ENCODE measurements at places on chromosomes 3 and 15.

- no peak for DNase-seq
Measured at GRCh38 chr3:149386299-149386606, 8.8 kb upstream of the TM4SF1 start.

GRCh38 chr15:58260205-58260724, 122.1 kb downstream of the AQP9 start:
- no peak for DNase-seq

DNA sequence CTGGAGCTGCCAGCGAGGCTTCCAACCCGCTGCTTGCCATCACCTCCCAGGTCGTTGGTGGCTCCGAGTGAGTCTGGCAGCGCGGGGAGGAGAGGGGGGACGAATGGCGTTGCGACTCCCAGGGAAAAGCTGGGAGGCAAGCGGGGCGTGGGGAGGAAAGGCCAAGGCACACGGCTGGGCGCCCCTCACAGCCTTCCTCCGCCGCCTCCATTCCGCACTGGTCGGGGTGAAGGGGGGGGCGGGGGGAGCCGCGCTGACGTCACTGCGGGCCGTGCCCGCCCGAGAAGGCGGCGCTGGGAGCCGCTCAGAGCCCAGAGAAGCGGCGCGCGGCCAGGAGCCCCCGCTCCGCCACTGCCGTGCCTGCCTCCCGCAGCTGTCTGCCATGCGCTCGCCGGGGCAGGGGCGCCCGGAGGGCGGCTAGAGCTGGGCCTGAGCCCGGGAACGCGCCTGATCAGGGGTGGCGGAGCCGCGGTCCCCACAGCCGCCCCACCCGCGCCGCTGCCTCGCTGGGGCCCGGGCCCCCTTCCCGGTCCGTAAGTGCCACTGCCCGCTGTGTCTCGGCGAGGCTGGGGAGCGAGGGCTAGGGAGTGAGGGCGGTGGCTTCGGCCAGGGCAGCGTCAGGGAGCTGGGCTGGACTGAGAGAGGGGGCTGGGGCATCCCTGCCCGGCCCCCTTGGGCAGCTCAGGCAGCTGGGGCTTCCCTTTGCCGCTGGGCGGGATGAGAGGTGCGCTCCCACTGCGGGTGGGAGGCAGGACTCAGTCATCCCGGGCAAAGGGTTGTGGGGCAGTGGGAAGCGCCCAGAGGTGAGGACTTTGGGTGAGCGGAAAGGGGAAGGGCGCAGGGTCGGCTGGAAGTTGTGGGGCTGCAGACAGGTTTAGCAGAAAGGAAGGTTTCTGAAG, 27.8 kb upstream of the POLG start:
- no peak for DNase-seq

DNA sequence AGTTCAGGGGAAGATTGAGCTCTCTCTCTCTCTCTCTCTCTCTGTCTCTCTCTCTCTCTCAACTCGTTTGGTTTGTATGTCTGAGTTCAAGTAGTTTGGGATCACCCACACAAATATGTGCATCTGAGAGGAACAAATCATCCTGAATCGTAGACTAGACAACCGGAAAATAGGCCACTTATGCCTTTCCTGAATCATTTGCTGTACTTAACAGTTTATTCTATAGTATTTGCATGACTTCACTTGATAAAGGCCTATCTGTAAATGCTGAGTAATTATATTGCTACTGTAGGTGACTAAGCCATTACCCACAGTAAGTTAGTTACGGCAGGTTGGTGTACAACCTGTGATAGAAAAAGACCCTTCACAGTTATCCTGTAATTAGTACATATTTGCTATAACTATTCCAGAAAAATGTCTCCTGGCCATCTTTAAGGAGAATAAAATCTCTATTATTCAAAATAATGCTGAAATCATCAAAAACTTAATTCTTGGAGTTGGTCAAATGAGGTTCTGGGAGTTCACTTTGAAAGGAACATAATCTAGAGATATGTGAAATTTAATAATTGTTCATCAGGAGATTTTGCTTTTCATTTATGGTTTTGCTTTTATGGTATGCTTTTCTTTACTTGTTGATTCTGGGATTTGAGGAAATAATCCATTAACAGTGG, 31.1 kb downstream of the OXSM start:
- no peak for DNase-seq

DNA sequence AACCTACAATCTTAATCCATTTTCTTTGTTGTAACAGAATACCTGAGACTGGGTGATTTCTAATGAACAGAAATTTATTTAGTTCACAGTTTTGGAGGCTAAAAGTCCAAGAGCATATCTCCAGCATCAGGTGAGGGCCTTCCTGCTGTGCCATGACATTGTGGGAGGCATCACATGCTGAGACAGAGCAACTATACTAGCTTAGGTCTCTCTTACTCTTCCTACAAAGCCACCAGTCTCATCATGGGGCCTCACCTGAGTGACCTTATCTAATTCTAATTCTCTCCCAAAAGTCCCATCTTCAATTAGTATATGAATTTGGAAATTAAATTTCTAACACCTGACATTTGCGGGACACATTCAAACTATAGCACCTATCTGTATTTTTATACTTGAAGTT, 247.1 kb upstream of the MRPL3 start:
- no peak for DNase-seq

DNA sequence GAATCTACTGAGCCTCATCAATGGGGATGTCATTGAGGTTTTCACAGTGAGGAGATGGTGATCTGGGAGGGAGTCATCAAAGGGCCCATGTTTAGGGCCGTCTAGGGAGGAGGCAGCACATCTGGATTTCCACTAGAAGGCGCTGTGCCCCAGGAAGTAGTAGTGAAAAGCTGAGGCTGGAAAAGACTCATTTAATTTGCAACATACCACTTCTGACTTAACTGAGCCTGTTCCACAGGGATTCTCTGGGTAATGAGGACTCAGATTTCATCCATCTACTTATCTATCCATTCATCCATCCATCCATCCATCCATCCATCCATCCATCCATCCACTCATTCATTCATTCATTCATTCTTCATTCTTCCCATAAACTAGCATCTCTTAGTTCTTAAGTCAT, 17.4 kb upstream of the SHF start:
- peak; percentile 74 for DNase-seq

- no peak for DNase-seq
Measured at GRCh38 chr3:73449774-73450173, 175.0 kb downstream of the PDZRN3 start.

- DNase-seq: no peak
Measured at GRCh38 chr15:40846841-40847222, 3.0 kb downstream of the SPINT1 start.

DNA sequence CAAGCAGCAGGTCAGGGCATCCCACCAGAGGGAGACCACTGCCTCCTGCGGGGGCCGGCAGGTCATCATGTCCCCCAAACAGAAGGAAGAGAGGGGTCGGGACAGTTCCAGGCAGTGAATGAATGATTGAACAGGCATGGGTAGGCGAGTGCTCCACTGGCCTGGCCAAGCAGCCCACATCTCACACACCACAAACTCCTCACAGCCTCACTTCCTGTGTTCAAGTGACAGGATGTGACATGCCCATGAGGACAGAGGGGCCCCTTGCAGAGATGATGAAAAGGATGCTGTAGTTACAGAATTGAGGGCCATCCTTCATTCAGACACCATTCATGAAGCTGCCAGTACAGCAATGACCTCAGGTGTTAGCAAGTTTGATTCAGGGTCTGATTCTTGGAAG, 3.7 kb downstream of the IQSEC1 start:
- peak; percentile 77 for DNase-seq

GRCh38 chr3:172247525-172248274, 200.6 kb downstream of the GHSR start:
- DNase-seq: no peak

DNA sequence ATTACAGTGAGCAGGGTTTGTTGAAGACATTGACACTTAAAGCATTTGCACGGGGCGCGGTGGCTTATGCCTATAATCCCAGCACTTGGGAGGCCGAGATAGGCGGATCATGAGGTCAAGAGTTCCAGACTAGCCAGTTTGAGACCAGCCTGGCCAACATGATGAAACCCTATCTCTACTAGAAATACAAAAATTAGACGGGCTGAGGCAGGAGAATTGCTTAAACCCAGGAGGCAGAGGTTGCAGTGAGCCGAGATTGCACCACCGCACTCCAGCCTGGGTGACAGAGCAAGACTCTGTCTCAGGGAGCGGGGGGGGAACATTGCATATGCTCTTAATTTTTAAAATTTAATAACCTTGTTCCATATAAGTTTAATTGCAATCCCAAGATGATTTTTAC, 11.9 kb downstream of the STT3B start:
- no peak for DNase-seq

- DNase-seq: no peak
Measured at GRCh38 chr15:101448336-101448735, 41.2 kb downstream of the PCSK6 start.

GRCh38 chr15:60057554-60057953, 53.4 kb downstream of the FOXB1 start:
- no peak for DNase-seq

- peak; percentile 21 for DNase-seq
Measured at GRCh38 chr15:80615783-80616391, 79.2 kb upstream of the ABHD17C start.

DNA sequence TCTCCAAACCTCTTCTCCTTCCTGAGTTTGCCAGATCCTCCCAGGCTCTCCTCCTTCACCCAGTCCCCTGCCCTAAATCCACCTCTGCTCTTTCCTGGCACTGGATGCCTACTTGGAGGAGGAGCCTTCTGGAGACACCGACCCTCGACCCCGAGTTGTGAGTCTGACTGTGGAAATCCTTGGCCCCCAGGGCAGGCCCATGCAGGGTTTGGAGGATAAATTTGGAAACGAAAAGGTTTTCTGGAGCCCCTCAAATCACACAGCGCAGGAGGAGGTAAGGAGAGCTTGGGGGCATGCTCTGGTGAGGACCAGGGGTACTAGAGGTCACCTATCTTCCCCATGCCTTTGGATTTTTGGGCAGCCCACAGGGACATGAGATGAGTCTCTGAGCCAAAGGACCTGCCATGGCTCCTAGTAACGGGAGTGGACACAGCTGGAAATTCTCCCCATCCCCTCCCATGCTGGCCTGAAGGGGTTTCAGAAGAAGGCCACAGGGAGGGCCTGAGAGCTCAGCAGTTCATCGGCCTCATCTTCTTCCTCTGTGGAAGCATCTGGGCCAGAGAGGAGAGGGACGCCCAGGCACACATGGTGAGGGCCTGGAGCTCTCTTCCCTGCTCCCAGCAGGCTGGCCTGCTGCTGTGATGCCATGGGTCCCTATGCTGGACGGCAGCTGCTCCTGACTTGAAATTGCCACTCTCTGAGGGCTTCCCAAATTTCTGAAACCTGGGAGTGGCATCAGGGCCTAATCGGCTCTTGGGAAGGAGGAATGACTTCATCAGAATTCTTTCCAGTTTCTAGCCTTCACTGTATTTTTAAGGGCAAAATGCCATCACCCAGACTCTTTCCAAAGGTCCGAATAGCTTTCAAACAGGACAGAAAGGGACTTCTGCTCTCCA, 68.6 kb upstream of the ITGA11 start:
- no peak for DNase-seq

GRCh38 chr3:73597476-73597875, 27.3 kb downstream of the PDZRN3 start:
- no peak for DNase-seq

DNA sequence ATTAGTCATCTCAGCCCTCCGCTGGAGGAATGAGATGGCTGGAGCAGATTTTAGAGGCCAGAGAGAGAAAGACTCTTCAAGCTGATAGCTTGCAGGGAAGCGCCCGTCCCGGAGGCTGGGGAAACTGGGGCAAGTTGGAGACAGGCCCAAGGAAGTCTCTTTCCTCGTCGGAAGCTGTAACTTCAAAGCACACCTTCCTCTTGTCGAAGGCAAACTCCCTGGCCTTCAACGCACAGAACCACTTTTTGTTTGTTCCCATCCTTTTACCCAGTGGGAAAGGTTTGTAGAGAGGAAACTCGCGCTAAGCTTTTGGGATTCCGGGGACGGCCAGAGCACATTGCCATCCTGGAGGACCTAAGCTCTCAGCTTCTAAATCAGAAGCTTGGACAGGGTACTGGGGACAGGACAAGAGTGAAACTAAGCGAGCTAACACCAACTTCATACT, 900 bp upstream of the EOMES start:
- DNase-seq: no peak

DNA sequence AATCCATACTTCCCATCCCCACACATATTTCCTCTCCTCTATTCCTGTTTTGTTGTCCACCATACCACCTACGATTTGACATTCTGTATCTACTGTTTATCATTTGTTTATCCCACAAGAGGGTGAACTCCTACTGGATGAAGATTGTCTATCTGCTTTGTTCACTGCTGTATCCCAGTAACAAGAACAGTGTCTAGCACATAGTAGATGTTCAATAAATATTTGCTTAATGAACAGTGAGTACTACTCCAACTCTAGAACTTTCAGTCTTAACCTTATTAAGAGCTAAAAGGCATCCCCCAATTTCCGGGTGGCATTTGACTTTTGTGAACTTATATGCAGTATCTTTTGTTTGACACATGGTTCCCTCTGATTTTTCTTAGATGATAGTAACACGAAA, 1.3 kb downstream of the PYGO1 start:
- DNase-seq: no peak

- no peak for DNase-seq
Measured at GRCh38 chr15:101162701-101163483, 89.0 kb downstream of the CHSY1 start.

DNA sequence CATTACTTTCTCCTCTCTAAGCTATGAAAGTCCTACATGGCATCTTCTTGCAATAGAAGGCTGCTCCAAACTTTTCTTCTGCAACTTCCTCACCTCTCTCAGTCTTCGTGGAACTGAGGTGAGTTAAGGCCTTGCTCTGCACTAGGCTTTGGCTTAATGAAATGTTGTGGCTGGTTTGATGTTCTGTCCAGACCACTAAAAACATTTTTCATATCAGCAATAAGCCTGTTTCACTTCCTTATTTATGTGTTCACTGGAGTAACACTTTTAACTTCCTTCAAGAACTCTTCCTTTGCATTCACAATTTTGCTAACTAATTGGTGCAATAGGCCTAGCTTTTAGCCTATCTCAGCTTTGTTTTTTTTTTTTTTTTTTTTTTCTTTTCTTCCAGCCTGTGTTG, 335.3 kb upstream of the NECTIN3 start:
- DNase-seq: no peak

DNA sequence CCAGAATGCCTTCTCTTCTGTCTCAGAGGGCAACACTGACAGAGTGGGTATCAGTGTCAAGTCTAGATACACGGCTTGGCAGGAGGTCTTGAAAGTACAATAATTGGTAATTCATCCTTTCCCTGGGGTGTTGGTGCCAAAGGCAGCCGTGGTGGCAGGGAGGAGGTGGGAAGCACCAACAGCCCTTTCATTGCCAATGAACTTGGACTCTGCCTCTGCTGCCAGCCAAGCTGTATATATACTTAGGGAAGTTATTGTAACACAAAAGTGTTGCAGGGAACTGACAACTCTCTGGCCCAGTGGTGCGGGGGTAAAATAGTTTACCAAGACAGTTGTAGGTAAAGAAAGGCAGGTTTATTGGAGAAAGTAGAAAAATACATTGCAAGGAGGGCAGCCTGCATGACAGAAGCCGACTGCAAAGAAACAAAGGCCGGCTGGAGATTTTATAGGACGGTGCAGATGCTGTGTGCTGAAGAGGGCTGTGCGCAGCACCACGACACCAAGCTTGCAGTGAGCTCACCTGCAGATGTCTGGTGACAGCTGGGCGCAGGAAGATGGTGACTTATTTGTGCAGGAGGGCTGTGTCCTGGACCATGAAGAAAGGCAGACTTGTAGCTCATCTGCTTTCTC, 4.0 kb upstream of the FAM3D start:
- no peak for DNase-seq

Measured in activated CD8-positive, alpha-beta memory T cell treated with anti-CD3 and anti-CD28 coated beads for 24 hours (primary cell).